ENCODE measurements at places on chromosomes 2 and 18. TPM values are rescaled to one million over a fixed set of nuclear protein-coding genes. Genes with fewer than 3 reads are reported as not detected.

Gene TMEM37
- 2.8 TPM for total RNA-seq

Gene MPHOSPH10
- total RNA-seq: 21.0 TPM

Gene OTOS
- not detected for total RNA-seq

Gene MRPL30
- 36.0 TPM for total RNA-seq

All from Right ventricle myocardium superior (tissue), 1 donor.